ENCODE measurements at places on chromosomes 4 and X.

DNA sequence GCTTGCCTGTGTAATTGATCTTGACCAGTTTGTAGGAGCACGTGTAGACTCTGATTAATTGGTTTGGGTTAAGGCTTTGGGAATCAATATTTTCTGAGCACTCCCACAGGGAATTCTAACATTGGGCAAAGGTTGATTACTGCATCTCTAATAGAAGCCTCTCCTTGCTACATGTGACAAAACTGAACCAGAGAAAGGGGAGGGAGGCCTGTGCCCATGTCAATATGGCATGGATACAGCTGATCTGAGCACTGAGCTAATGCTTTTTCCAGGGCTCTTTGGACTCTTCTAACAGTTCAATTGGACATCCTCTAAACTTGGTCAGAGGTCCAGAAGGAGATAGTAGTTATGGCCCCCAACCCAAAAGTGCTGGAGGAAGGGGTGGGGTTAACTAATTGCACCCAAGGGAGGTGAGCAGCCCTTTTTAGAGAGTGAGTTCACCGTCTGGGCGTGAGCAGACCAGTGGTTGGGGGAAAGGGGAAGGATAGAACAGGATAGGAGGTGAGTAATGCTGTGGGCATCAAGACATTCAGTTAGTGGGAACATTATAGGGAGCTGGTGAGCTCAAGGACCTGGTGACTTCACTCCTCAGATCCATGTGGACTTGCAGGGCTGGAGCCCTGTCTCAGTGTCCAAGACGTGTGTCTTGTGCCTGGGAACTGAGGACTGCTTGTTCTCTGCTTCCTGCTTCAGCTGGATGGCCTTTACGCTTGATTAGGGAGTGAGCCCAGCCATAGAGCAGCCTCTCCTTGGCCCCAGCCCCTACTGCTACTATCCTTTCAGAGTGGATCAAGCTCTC is 22.8 kb downstream of the MSN start:
- no peak for DNase-seq

- DNase-seq = no peak
Observed at GRCh38 chrX:103614999-103615398, 7.2 kb downstream of the TCEAL3 start.

- DNase-seq = no peak
Observed at GRCh38 chr4:122622400-122622799, 1.5 kb upstream of the IL21 start.

DNA sequence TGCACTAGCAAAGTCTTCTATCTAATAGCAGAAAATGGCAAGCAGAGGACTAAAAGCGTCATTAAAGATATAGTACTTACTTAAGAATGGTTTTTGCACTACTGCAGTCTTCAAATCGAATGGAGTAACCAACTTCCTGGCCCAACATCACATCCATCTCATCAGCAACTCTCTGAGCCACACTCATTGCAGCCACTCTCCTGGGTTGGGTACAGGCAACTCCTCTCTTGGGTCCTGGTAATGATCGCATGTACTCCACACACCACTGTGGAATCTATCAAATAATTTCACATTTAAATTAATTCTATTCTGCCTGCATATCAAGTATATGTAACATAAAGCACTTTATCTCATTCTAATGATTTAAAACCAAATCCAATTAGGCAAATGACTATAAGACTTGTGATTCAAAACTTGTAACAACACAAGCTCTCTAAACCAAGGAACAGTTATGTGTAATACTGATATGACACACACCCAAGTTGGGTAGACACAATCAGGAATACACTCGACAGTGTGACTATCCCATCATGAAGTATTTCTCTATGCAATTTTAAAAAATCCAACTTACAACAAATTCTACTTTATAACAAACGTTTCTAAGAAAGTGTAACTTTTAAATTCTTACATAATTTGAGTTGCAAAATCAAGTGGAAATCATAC is 13.6 kb downstream of the DHX15 start:
- DNase-seq = no peak
